A549 treated with RU486 at 1 μM for 4 hours (cell line): ENCODE measurements at places on chromosomes 6 and 20. TPM values are rescaled to one million over a fixed set of nuclear protein-coding genes. Genes with fewer than 3 reads are reported as not detected.

MOG gene
- not detected in 5 replicates for total RNA-seq

SEMG1 gene
- not detected in 5 replicates for total RNA-seq

MCUR1 gene
- total RNA-seq: 12.7 to 17.8 TPM (median 14.4 TPM) in 5 replicates

HLA-G gene
- total RNA-seq: 0.13 TPM in 1 of 5 replicates, not detected in the others

IDH3B gene
- total RNA-seq: 122 to 135 TPM (median 131 TPM) in 5 replicates

BLOC1S5 gene
- 5.2 to 10.3 TPM (median 8.0 TPM) in 5 replicates for total RNA-seq

SLPI gene
- 8.9 to 16.3 TPM (median 11.7 TPM) in 5 replicates for total RNA-seq

RHAG gene
- total RNA-seq: 0.09 to 0.10 TPM in 2 of 5 replicates, not detected in the others
